Vagina (tissue), 2 donors: ENCODE measurements at places on chromosomes 2 and 18. TPM values are rescaled to one million over a fixed set of nuclear protein-coding genes. Genes with fewer than 3 reads are reported as not detected.

The EFHD1 gene
- total RNA-seq: 22.6 TPM

The KCNG2 gene
- total RNA-seq: not detected

The IL1F10 gene
- not detected for total RNA-seq

DNA sequence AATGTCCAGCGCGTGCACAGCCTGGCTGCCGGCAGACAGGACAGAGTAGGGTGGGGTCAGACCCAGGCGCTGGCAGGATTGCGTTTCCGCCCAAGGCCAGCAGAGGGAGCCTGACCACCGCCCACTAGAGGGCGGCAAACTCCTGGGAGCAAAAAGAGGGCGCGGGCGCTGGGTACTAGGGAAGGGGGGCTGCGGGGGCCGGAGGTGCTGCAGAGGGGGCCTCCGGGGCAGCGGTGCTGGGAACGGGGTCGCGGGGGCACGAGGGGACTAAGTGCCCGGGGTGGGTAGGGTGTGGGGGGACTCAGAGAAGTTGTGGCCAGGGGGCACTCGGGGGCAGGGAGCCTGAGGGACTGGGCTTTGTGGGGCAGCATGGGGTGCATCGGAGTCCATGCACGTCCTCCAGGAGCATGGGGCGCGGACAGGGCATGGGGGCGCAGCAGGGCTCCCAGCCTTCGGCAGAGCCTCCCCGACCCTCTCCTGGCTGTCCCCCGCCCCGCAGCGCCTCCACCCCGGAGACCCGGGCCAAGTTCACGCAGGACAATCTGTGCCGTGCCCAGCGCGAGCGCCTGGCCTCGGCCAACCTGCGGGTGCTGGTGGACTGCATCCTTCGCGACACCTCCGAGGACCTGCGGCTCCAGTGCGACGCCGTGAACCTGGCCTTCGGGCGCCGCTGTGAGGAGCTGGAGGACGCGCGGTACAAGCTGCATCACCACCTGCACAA is 3.2 kb downstream of the TEKT4 start:
- DNase-seq: no peak

DNA sequence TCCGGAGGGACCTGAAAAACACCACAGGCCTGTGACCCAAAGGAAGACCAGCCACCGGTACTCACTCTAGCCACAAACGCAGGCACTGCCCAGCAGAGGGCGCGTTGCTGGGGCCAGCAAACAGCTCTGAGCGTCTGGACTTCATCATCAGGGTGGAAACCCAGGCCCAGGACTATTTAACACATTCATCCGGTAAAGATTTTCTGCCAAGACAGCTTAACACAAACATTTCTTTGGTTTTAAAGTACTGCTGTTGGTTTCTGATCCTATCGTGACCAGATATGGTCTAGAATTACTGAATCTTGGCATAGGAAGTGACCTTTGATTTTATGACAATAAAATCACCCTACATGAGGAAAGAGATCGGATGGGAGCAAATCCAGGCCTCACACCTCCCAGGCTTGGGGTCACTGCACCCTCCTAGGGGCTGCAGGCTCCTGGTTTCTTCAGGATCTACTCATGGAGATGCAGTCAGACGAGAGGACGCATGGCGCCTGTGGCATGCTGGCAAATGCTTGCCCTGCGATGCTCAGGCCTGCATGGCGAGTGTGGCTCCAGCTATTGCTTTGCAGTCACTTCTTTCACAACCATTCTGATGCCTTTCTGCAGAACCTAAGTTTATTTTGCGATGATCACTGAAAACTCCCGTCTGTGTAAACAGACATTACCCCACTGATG is 130.4 kb downstream of the COL4A4 start:
- DNase-seq: no peak
